ENCODE measurements at places on chromosomes 1 and 21.

- no peak for DNase-seq
These were observed 44.9 kb downstream of the SYT6 start for GRCh38 chr1:114108751-114109255.

GRCh38 chr1:164337885-164338284, 221.1 kb upstream of the PBX1 start:
- DNase-seq: no peak

GRCh38 chr1:233025567-233025966, 75.2 kb downstream of the NTPCR start:
- DNase-seq: no peak

- no peak for DNase-seq
These were observed 32.3 kb upstream of the ABCG1 start for GRCh38 chr21:42186591-42186990.

DNA sequence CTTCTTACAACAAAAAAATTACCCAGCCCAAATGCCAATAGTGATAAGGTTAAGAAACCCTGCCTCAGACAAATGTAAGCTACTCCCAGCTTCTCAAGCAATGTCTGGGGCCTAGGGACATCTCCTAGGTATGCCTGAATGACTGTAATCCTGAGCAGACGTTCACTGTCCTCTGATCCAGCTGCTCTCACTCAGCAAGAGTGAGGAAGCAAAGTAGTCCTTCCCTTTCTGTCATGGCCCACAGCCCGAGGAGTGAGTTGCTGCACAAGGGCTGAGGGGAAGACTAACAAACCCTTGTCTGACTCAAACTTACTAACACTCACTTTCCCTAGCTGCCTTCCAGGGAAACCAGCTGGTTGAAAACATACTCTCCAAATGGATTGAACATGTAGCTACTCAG, 124.9 kb upstream of the TNFSF4 start:
- no peak for DNase-seq

GRCh38 chr1:204598319-204598969, 82.2 kb downstream of the MDM4 start:
- no peak for DNase-seq

DNA sequence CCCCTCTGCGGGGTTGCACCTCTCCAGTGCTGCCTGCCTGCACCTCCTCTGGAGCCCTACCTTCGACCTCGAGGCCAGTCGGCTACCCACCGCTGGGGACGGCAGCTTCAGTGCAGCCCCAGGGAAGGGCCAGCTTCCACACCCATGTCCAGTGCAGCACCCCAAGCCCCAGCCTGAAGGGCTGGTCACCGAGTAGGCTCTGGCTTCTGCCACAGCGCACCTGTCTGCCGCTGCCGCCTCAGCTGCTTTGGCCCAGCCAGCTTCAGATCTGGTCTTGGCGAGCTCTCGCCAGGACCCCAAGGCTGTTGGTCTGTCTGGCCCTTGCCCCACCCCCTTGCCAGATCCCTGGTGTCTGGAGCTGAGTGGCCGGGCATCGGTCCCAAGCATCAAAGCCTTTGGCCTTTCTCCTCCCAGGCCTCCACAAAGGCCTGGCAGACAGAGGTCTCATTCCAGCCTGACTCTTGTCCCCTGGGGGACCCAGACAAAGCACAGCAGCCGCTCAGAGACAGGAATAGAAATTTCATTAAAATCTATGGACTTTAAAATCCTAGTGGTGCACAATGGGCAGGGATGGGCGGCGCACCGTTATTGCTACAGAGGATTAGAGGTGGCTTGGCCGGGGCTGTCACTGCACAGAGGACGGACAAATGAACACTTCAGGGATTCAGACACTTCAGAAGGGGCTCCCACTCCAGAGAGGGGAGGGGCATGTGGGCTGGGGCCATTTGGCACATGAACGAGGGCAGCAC, 4.8 kb downstream of the CCDC24 start:
- no peak for DNase-seq

DNA sequence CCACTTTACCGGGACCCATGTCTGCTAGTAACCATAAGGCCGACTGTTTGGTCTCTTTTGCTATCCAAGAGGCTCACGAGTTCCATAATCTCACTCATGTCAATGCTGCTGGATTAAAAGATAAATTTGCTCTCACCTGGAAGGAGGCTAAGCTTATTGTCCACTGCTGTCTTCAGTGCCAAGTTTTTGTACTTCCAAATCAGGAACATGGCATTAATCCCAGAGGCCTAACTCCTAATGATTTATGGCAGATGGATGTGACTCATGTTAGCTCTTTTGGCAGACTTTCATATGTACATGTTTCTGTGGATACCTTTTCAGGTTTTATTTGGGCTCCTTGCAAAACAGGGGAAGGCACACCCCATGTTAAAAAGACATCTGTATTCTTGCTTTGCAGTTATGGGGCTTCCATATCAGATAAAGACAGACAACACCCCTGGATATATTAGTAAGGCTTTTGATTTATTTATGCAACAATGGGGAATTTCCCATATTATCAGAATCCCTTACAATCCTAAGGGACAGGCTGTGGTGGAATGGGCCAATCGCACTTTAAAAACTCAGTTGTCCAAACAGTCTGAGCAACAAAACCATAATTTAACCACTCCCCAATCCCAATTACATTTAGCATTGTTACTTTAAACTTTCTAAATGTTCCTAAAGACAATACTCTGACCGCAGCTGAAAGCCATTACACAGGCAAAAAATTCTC, 162.7 kb downstream of the IER5 start:
- no peak for DNase-seq

DNA sequence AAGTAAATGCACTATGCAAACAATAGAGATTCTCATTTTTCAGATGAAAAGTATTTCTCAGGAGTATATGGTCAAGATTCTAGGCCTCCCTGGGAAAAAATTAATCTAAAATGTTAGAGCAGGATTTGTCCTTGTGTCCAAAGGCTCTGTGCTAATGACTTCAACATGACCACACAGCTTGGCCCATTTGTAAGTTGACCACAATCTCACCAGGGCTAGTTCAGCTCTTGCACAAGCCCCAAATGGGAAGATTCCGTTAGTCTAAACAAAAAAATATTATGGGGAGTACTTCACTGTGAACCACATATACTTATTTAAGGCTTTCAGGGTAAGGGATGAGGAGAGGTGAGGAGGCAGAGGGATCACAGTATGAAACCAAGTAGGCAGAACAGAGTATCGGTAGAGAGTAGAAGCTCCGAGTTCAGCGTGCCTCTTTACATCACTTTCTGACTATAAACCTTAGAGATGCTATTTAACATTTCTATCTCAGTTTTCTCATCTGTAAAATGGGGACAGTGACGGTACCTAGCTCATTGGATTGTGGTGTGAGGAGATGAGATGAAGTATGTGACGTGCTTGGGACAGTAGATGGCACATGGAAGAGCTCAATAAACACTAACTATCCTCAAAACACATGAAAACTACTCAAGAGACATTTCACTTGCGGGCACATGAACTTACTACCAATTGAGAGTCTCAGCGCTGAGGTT, 37.8 kb upstream of the CTTNBP2NL start:
- no peak for DNase-seq

GRCh38 chr1:64497088-64497883, 27.4 kb downstream of the CACHD1 start:
- DNase-seq: no peak

DNA sequence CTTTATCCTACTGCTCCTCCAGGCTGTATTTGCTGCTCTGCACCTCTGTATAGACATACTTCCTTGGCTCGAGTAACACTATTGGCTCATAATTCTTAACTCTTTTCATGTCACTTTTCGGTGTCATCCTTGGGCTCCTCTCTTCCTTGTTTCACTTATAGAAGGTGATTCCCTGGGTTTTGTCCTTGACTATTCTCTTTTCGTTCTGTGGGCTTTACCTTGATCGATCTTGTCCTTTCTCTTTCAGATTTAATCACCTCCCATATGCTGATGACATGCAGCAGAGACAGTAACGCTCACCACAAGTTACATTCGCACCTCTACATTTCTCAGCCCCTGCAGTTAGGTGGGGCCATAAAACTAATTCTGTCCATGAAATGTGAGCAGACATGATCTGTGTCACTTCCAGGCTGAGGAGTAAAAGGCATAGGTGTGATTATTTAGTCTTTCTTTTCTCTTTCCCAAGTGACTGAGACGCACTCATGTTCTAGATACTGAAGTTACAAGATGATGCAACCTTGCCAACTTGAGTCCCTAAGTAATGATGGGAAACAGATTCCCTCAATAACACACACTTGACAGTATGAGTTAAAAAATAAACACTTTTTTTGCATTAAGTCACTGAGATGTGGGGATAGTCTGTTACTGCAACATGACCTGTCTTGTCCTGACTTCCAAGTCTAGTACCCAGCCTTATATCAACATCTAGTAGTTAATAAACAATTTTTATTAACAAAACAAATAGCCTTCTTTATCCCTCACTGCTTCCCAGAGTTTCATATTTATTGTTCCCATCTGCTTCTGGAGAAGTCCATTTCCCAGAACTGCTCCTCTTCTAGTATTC, 49.9 kb upstream of the HAO2 start:
- DNase-seq: no peak

DNA sequence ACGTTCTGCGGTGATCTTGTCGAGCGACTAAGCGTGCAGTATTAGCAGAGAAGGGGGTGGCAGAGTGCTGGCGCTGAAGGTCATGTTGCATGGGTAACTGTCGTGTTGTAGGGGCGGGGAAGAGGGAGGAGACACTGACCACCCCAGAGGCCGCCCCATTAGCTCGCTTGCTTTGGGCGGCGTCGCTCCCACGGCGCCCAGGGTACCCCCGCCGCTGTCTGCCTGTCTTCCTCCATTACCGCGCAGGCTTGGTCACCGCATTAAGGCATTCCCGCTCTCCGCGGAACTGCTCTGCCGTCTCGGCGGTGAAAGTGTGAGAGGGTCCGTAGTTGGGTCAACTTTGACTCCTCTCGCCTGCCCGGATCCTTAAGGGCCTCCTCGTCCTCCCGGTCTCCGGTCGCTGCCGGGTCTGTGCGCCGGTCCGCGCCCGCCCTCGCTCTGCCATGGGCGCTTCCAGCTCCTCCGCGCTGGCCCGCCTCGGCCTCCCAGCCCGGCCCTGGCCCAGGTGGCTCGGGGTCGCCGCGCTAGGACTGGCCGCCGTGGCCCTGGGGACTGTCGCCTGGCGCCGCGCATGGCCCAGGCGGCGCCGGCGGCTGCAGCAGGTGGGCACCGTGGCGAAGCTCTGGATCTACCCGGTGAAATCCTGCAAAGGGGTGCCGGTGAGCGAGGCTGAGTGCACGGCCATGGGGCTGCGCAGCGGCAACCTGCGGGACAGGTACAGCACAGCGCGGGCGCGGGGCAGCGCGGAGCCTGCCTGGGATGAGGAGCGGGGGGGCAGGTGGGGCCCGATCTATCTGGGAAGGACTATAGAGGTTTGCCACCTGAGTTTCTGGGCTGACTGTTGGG, at the start of gene MTARC2:
Gene MTARC2, plus strand, starts transcription at position 234 of the 846 bp plus-strand sequence. Its CDS starts 210 bp downstream, at position 444.
- DNase-seq: no peak

Data from H4 (cell line).